ENCODE measurements at places on chromosomes 2 and 18.

GRCh38 chr2:119434664-119435063 is 3.0 kb downstream of the TMEM37 start:
- no peak for DNase-seq

DNA sequence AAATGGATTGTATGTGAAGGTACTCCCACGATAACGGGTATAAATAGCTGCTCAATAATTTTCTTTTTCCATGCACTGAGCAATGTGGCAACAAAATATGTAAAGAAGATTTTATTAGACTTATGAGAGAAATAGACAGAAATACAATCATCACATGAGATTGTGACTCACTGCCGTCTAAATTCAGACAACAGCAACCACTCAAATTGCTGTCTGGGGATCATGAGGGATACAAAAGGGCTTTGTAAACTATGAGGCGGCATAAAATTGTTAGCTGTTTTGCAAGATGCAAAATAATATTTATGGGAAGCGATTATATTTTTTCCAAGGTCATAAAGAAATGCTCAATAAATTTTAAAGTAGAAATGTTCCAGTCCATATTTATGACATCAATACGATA is 259.1 kb upstream of the AGAP1 start:
- DNase-seq = no peak

GRCh38 chr2:9417725-9418124 is 5.6 kb downstream of the ITGB1BP1 start:
- no peak for DNase-seq

GRCh38 chr18:76265497-76266235 is 229.4 kb downstream of the ZNF516 start:
- no peak for DNase-seq

DNA sequence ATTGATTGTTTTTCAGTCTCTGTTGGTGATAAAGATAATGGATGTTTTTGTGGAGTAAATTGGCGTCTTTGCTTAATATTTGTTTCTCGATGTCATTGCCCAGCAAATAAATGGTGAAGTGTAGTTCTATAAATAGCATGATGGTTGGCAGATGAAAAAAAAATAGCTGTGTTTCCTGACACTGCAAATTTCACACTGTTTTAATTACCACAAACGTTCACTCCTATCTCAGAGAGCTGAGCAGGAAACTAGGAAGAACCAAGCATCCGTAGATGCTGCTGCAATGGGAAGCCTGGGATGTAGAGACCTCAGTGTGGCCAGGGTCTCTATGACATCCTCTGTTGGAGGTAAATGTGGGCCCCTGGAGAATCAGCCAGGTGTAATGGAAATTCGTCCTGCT is 183.2 kb downstream of the CYRIA start:
- DNase-seq = no peak

DNA sequence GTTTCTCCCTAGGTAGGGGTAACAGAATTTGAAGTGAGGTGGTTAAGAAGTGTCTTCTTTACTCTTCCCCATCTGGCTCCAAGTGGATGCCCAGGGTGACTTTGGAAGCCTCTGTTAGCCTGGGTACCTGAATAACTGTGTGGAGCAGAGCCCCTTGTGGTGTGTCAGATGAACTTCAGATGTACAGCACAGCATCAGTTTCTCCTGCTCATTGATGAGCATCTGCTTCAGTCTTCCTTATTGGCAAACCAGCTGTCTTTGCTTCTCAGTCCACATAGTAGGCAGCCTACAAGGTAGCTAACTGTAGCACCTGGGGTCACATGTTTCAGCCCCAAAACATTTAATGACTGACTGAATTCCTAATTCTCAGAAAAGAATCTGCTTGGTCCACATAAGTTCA is 56.2 kb upstream of the ATP8B1 start:
- no peak for DNase-seq

DNA sequence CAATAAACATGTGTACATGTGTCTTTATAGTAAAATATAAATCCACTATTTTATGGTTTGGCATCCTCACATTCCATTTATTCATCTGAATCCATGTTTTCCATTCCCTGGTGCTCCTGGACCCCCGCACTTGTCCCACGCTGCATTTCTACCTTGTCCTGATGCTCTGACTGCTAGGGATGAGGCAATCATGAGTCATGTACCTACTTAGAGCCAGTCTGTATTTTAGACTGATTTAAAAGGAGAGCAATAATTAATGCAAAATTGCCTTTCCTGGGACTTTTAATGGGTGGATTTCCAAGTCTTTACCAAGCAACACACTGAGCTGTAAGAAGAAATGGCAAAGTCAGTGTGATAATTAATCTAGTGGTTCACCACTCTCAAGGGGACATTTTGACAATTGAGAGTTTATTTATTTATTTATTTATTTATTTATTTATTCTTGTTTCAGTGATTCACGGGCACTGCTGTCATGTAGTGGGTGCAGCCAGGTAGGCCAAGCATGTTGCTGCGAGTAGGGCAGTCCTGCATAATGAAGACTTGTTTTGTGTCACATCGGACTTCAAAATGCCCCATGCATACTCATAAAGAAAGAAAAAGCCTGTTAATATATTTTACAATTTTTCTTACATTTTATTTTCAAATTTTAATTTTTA is 419.3 kb upstream of the VWC2L start:
- no peak for DNase-seq

GRCh38 chr2:227932001-227932400 is 60.6 kb downstream of the DAW1 start:
- DNase-seq = no peak

DNA sequence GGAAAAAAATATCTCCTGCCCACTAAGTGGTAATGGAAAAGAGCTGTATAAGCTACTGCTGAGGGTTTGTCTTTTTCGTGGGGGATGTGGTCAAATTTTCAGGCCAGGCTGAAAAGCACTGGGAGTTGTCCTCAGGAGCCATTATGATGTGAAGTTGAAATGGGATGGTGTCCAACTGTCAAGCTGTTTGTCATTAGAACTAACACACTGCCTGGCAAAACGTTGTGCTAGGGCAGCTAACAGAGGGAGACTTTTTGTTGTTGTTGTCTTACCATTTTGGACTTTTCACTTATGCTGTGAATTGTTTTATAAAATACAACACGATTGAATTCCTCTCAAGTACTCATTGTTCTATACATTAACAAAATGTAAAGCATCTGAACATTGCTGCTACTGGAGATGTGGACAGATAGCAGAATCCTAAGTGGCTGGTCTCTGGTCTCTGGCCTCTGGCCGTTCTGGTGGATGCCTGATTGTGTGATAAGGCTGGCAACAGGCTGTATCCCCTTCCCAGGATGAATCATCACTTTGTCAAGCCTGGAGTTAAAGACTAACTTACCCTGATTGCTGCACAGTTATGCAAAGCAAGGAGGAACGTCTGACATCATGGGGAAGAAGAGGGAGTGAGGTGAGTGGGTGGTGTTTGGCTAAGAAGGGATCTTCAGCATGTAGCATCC is 2.3 kb downstream of the MYO1B start:
- DNase-seq = no peak

- DNase-seq = no peak
These were observed 34.1 kb downstream of the ARHGEF4 start for GRCh38 chr2:130870779-130871178.

DNA sequence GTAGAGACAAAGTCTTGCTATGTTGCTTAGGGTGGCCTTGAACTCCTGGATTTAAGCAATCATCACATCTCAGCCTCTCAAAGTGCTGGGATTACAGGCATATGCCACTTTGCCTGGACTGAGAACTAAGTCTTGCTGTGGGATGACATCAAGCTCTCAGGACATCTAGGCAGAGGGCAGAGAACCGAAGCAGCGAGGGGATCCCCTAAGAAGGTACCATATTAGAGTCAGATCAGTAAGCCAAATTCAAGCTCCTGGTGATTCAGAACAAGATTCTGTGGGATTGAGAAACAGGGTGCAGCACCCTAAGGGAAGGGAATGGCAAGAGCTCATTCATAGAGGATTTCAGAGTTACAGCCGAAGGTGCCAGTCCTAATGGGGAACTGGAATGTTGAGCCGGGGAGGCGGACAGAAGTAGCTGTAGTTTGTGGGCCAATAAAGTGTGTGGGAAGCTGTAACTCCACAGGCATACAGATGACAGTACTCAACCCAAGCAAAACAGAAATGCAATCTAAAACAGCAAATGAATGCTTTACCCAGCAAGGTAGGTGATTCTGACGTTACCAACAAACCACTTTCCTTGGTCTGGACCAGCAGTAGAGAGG is 30.9 kb downstream of the EPHA4 start:
- DNase-seq = no peak

- DNase-seq = no peak
These were observed 19.6 kb upstream of the WDR75 start for GRCh38 chr2:189421644-189422043.

- peak; percentile 28 for DNase-seq
These were observed 807 bp downstream of the PELI1 start for GRCh38 chr2:64143169-64144056.

GRCh38 chr18:28059861-28060260 is 117.1 kb downstream of the CDH2 start:
- no peak for DNase-seq

GRCh38 chr18:79962311-79962710 is 2.1 kb upstream of the HSBP1L1 start:
- DNase-seq = no peak

GRCh38 chr2:184357033-184357432 is 241.3 kb upstream of the ZNF804A start:
- no peak for DNase-seq

GRCh38 chr2:197184959-197185586 is 125.5 kb downstream of the ANKRD44 start:
- no peak for DNase-seq

DNA sequence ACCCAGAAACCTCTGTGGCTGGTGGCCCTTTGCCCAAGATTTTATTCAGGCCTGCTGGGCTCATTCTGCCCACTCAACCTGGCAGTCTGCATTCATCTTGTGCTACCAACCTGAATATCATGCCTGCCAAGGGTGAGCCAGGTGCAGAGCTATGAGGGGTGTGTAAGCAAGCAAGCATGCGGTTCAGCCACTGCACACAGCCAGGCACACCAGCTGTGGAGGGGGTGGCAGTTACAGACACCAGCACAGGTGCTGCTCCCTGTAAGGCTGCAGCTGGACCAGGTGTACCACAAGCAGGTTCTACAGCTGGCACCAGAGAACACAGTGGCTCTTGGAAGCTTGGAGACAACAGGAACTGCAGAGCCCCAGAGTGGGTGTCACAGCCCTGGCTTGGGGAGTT is 633.2 kb downstream of the FBXO15 start:
- DNase-seq = no peak

DNA sequence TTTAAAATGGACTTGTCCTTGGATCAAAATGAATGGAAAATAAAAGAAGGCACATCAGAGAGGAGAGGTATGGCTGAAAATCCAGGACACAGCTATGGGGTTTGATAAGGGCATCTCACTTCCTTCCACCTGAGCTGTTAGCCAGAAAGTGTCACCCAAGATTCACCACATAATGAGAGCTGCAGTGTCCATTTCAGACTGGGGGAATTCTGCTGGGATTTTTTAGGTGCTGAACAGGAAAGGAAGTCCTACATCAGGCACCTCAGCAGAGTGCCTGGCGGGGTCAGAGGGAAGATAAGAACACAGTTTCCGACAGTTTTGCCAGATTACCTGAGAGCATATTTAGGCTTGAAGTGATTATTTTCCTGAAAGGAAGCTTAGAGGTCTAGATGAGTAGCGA is 187.6 kb upstream of the HNMT start:
- DNase-seq = no peak

- no peak for DNase-seq
These were observed 361.9 kb upstream of the MEX3C start for GRCh38 chr18:51559198-51559901.

GRCh38 chr2:68385220-68385906 is 20.3 kb downstream of the PLEK start:
- DNase-seq = no peak

- DNase-seq = no peak
These were observed 298.6 kb downstream of the MEIS1 start for GRCh38 chr2:66733364-66733999.

DNA sequence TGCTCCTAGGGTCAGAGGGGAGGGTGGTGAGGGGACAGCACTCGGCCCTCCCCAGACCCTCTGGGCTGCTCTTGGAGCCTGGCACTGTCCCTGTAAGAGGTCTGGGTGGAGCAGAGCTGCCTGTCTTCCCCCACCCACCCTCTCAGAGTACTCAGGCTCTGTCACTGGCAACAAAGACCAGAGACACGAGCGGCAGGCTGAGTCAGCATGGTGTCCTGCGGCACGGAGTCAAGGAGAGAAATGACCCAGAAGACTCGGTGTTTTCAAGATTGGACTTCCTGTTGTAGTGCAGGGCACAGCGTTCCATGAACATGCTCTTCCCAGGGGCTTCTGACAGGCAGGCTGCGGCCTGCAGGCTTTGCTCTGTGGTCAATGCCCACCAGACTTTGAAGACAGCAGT is 19.9 kb downstream of the SIGLEC15 start:
- DNase-seq = no peak

GRCh38 chr18:34128436-34128835 is 96.3 kb downstream of the NOL4 start:
- DNase-seq = no peak

DNA sequence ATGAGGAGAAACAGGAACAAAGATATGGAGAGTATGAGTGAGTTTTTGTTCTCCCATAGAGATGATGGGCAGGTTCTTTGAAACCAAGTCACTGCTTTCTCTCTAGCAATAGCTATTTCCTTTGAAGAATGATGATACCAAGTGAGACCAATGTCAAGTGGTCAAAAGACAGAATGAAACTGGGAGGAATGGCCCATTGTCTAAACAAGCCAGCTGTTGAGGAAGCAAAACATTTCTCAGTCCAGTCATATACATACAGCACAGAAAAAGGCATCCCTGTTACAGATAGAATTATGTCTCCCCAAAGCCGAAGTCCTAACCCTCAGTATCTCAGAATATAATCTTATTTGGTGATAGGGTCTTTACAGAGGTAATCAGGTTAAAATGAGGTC is 66.1 kb upstream of the EPC2 start:
- DNase-seq = no peak

DNA sequence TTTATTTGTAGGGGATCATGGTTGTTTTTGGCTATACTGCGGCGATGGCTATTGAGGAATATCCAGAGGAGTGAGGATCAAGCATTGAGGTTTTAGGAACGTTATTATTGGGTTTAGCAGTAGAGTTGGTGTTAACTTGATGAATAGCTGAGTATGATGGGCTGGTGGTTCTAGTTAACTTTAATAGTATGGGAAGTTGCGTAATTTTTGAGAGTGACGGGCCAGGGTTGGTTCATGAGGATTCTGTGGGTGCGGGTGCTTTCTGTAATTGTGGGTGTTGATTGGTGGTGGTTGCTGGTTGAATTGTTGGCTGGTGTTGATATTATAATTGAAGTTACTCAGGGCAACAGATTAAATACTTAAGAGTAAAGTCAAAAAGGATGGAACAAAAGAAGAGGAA is 6.0 kb upstream of the RAB6D start:
- DNase-seq = no peak

DNA sequence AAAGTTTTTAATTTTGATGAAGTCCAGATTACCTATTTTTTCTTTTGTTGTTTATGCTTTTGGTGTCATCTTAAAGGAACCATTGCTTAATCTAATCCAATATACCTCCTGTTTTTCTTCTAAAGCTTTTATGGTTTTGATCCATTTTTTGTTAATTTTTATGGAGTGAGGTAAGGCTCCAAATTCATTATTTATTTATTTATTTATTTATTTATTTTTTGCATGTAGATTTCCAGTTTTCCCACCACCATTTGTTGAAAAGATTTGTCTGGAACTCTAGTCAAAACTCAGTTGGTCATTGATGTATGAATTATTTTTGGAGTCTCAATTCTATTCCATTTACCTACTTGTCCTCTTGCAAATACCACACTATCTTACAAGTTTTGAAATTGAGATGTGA is 99.4 kb upstream of the RBMS1 start:
- no peak for DNase-seq
